ENCODE measurements at places on chromosomes 7 and 10. TPM values are rescaled to one million over a fixed set of nuclear protein-coding genes. Genes with fewer than 3 reads are reported as not detected.

ZNF503 gene
- total RNA-seq = not detected

SNX8 gene
- total RNA-seq = 126 TPM

CYP3A4 gene
- not detected for total RNA-seq

DNA sequence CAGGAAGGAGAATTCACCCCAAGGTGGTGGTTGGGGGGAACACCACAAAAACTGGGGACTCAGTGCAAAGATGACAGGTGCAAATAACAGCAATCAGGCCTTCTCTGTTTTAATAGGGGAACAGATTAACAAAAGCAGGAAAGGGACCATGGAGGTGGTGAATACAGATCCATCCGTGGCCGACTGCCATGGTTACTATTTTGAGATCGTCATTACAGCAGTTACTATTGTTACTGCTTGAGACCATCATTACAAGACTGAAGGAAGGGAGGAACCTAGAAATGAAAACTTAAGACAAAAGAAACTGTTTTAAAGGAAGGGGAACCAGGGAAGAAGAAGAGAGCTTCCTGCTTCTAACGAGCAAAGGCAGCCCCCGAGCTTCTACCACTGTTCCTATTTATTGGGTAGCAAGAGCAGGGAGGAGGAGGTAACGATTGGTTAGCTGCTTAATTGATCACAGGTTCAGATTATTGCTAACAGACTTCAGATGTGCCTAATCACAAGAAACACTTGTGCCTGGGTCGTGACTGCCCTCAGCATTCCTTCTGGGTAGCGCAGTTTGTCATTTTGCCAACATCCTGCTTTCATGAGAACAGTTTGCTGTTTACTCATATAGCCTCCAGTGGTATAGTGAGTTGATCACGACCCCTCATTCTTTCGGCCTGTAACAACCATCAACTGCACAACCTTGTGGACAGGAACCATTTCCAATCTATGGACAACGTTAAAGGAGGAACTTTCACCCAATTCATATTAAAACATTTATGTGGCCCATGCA lies 216.3 kb downstream of the CHCHD3 start:
- peaks cover 8% of the 10 kb centered on the region for H3K4me1 ChIP-seq
- no peak overlapping the region for H3K4me3 ChIP-seq
- H3K27me3 ChIP-seq = no peaks in the 10 kb centered on the region
- DNase-seq = no peak
- H3K27ac ChIP-seq = no peak overlapping the region
- H3K36me3 ChIP-seq = peaks cover 6% of the 10 kb centered on the region
